SK-N-DZ (cell line): ENCODE measurements at places on chromosomes 13 and 19.

- DNase-seq, result no peak
Observed at GRCh38 chr19:46115396-46116106, 8.9 kb downstream of the IGFL3 start.

DNA sequence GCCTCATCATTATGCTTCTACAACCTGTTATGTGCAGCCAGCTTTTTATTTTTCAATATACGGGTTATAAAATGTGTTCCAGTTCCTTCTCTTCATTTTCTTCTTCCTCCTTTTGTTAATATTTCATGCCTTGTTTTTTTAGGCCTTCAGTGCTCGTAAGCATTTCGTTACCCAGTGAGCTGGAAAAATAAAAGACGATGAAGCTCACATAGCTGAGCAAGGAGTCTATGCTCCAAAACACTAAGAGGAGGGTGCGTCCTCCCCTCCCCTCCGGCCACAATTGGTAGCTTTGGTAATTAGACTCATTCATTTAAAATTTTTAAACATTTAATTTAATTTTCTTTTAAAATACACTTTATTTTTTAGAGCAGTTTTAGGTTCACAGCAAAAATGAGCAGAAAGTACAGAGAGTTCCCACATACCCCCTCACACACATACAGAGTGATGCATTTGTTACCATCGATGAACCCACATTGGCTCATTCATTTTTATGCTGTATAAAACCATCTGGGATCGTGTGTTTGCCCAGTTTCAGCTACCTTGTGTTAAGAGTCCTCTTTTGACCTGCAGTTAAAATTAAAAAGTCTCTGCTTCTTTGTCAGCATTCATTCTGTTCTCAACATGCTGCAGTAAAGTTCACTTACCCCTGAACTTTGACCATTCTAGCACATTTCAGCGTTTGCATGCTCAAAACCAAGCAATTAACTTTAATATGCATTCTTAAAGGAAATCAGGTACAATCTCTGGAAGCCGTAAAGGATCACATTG lies 223.9 kb downstream of the LACC1 start:
- DNase-seq, result no peak

DNA sequence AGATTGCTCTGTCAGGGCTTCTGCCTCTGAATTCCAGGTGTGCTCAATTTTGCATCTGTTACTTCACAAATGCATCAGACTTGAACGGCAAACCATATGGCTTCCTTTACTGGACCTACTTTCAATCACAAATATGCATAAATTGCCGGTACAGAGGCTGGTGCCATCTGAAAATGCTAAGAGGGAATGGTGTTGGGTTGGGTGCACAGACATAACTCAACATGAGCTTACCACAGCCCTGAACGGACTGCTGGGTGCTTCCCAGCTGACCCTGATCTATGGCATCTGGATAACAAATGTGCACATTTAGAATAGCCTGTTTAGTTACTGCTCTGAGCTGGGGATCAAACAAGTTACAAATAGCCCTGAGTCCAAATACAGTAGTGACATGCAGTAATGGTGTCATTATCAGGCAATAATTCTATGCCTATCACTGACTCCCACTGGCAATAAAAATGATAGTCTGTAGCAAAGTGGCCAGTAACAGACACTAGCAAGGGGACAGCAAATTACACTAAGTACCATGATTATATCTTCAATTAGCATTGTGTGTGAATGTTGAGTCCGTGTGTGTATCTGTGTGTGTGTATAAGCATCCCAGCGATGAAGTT lies 927.3 kb downstream of the DIAPH3 start:
- peak; percentile 32 for DNase-seq

GRCh38 chr19:3679138-3679537 lies 21.1 kb downstream of the PIP5K1C start:
- no peak for DNase-seq

GRCh38 chr19:46787331-46788261 lies 798 bp downstream of the SLC1A5 start:
- peak; percentile 59 for DNase-seq
